Stimulated activated CD4-positive, alpha-beta T cell treated with anti-CD3 and anti-CD28 coated beads, Interleukin-2, amount 100 ng/mL, for 48 hours (primary cell): ENCODE measurements at places on chromosomes 1 and 21.

DNA sequence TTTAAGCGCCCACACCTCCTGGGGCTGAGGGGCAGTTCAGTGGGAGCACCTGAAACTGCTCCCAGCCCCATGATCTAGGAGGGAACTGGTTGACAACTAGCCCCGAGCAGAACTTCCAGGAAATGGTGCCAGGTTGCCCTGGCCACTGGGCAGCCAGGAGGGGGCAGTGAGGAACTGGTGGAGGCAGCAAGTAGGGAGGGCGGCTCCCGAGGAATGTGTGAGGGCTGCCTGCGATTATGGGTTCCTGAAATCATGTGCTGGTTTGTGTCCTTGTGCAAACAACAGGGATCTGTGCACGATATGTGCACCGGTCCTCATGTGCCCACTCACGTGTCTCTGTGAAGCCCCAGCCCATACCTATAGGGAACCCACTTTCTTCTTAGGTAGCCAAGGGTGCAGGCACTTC lies 9.9 kb downstream of the GPR3 start:
- DNase-seq: no peak

DNA sequence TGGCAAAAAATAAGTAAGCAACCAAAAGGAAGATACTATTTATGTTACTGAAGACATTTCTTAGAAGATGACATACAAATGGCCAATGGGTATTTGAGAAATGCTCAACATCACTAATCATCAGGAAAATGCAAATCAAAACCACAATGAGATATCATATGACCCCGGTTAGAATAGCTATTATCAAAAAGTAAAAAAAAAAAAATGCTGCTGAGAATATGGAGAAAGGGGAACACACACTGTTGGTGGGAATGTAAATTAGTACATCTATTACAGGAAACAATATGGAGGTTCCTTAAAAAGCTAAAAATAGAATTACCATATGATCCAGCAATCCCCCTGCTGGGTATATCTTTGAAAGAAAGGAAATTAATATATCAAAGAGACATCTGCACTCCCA lies 34.3 kb upstream of the CREG1 start:
- no peak for DNase-seq

DNA sequence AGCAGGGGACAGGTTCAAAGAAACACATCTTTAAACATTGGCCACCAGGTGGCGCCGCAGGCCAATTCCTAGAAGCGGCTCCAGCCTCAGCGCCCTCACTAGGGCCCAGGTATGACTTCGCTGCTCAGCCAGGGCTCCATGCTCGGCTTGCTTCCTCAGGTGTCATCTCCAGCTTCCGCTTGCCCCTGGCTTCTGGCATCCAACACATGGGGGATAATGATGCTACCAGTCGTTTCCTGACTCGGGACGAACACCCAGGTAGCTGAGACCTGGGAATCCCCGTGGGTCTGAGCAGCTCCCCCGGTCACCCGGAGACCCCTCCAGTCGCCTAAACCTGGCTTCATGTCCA lies 8.5 kb upstream of the MEX3A start:
- DNase-seq: peak; percentile 94

- no peak for DNase-seq
Measured at GRCh38 chr1:83970802-83971201, 28.1 kb downstream of the TTLL7 start.

- no peak for DNase-seq
Measured at GRCh38 chr1:223761411-223761810, 49.1 kb downstream of the CAPN2 start.

DNA sequence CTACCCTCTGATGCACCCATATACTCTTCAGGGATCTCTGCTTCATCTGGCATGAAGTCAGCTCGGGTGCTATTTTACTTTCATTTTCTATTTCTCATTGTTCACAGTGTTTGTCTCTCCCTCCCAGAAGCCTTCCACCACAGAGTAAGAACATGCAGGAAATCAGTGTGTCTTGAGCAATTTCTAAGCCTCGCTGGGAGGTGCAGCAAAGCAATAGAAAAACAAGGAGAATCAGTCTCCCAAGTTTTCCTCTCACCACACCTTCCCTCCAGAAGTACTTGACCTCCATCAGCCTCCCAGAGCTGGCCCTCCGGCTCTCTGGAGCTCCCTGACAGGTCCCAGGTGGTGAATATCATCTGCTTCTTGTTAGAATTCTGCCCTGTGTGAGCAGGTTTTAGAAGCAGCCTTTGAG lies 594.7 kb upstream of the CAMK1G start:
- peak; percentile 0 for DNase-seq

GRCh38 chr1:25443030-25443699 lies 12.5 kb downstream of the MACO1 start:
- no peak for DNase-seq

DNA sequence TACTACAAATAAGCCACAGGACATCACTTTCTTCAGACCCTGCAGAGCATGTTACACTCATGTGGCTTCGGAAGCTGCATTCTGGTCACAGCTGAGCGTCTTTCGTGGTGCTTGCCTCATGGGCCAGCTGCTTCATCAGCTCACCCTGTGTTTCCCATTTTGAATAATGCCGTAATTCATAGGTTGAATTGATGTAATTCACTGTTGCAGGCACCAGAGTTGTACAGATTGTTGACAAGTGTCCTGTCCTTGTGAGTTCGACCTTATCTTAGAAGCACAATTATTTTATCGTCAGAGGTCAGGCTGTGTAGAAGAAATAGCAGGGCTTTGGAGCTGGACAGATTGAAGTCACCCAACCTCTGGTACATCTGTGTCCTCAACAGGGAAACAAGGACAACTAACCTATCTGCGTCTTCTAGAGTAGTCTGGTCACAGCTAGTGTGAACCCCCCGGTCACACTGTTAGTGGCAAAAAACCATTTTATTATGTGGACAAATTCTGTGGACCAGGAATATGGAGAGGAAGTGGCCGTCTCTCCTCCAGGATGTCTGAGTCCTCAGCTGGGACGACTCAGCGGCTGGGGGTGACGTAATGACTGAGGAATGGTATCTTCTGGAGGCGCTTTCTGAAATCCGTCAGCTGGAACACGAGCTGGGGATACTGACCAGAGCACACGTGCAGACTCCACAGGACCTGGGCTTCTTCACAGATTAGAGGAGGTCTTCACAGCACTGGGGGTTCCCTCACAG lies 17.8 kb downstream of the PKNOX1 start:
- DNase-seq: no peak

- no peak for DNase-seq
Measured at GRCh38 chr1:244919320-244920282, 55.3 kb upstream of the HNRNPU start.

DNA sequence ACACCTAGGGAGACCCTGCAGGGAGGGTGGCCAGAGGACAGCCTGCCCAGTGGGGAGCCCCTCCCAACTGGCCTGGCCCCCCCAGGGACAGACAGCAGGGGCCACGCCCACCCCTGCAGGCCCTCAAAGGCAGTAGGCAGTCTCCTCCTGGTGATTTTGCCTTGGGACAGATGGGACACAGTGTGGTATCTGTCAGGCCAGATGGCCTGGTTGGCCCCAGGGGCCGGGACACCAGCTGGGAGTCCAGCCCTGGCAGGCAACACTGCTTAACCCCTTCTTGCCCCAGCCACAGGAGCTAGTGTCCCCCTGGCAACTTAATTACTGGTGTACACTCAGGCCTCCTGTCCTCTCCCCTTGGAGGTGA lies 17.8 kb downstream of the IFFO2 start:
- no peak for DNase-seq

- DNase-seq: no peak
Measured at GRCh38 chr1:221316491-221317056, 425.3 kb downstream of the DUSP10 start.

GRCh38 chr21:14538483-14538882 lies 7.6 kb downstream of the SAMSN1 start:
- no peak for DNase-seq

DNA sequence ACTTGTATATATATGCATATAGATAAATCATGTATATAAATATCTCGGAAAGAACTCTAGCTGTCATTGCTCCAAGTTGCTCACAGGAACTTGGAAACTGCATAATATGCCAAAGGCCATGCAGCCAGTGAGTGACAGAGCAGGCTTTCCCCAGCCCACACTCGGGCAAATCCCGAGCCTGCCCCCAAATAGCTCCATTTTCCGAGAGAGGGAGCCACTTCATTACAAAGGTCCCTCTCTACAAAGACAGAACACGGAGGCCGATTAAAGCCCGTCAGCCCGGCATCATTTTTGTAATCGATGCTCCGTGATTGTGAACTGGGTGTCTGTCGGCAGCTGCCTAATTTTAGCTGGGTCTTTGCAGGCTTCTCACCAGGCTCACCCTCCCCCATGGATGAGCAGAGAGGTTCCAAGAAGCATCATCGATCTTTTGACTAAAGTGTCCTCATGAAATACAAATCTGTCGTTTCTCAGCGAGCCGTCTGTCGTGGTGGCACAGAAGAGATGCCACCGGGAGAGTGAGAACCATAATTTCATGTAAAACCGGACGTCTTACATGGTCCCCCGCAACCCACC lies 663.9 kb downstream of the PTPRU start:
- no peak for DNase-seq

DNA sequence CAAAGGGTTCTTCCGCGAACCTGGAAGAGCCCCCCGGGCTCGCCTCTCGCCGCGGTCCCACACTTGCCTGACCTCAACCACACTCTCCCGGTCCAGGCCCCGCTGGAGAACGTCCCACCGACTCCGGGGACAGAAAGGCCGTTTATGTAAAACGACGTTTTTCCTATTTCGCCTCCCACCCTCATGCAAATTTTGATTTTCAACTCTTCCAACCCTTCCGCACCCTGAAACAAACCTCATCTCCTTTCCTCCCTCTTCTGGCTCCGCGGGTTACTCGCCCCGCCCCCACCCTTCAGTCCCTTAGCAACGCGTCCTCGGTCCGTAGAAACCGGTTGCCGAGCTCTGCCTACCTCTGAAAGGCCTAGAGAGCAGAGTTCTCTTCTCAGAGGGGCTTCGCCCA lies at the start of gene C1orf141:
Gene C1orf141, minus strand, starts transcription at position 276 of the 400 bp plus-strand sequence. CDS start 7,730 bp downstream, outside the sequence.
- DNase-seq: no peak

GRCh38 chr21:45572231-45572630 lies 30.0 kb upstream of the SLC19A1 start:
- no peak for DNase-seq

DNA sequence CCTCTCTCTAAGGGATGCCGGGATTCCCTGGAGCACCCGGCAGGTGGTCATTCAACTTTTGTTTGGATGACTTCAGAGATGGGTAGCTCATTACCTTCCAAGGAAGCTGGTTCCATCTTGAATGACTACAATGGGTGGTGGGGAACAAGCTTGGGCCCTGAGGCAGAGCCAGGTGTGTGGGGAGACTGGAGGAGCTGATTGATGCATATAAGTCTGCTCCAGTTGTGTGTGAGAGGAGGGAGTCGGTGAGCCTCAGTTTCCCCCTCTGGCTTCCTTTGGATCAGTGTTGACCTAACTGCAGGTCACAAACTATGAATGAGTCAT lies 133.8 kb upstream of the ZBTB40 start:
- no peak for DNase-seq

DNA sequence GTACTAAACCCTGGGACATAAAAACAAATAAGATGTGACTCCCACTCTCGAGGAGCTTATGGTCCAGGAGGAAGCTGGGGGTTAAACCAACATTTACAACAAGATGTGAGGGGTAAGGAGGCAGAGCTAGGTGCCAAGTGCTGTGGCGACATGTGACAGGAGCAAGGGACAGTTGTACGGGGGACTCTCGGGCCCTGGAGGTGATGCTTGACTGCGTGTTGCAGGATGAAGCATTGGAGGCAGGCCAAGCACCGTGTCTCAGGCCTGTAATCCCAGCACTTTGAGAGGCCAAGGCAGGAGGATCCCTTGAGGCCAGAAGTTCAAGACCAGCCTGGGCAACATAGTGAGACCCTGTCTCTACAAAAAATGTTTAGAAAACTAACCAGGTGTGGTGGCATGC lies 36.8 kb downstream of the ATP5PO start:
- DNase-seq: no peak

DNA sequence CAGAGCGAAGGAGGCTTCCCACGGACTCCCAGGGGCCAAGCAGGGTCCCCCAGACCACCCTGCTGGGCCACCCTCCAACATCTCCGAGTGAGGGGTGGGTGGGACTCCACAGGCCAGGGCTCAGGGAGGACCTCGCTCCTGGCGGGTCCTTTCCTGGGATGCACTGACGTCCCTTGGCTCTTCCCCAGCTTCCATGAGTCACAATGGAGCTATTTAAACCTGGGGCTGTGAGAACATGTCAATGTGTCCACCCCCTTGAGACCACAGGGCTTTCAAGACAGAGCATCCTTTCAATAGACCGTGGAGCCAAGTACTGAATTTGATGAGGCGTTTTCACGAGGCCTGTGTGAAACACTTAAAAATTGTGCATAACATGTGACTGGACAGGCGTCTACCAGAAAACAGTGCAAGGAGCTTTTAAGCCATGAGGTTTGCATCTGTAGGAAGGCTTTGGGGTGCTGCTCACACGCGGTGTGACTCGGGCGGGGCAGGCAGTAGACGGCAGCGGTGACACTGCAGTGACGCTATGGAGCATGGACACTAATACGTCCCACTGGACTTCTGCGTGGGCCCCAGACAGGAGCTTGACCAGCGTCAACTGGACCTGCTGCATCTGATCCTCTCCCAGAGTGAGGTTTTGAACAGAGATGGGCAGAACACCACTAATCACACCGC lies 24.1 kb upstream of the NPHP4 start:
- no peak for DNase-seq

DNA sequence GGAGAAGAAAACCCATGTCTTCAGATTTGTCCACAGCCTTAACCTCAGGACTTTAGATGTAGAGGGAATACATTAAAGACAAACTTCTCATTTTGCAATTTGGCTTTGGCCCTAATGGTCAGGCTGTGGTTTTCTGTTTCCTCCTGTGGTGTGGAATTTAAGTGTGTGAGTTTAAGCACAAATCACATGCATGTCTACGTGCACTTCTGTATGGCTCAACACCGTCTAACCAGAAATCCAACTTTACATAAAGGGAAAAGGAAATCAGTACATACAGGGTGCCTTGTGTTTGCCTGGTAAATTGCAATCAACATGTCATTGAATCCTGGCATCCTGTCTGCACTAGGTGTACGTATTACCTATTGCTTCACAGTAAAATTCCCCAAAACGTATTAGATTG lies 1.2 kb upstream of the ZNF124 start:
- no peak for DNase-seq

DNA sequence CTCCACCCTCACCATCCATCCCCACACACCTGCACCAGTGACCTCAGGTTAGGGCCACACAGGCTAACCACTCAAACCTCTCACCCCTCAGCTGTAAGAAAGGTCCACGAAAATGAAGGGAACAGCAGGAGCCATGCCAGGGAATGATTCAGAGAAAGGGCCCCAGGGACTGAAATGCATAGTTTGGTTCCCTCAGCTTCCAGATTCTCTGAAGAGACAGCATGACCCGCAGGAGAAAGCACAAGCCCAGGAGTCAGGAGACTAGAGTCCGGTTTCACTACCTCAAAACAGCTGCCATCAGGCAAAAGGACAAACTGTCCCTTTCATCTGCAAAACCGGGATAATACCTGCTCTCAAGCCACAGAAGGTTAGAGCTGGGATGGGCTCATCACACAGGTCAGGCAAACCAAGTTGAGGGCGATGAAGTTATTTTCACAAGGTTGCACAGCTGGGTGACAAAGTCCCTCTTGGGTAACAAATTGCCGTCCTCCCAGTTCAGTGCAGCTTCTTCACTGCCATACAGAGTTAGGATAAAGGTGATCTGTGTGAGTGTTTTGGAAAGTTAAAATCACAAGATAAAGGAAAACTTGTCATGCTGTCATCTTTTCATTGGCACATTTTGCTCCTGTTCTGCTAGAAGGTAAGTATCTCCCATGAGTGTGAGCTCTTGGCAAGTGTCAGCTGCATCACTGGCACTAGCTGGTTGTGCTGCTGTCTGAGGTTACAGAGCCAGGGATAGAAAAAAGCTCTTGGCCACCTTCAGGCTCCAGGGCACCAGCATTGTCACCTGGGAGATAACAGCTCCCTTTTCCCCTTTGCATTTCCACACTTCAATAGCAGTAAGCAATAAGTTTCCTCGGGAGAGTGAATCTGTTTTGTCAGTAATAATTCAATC lies 120.4 kb downstream of the KCNH1 start:
- DNase-seq: no peak
